ENCODE measurements at places on chromosomes 16 and 17.

DNA sequence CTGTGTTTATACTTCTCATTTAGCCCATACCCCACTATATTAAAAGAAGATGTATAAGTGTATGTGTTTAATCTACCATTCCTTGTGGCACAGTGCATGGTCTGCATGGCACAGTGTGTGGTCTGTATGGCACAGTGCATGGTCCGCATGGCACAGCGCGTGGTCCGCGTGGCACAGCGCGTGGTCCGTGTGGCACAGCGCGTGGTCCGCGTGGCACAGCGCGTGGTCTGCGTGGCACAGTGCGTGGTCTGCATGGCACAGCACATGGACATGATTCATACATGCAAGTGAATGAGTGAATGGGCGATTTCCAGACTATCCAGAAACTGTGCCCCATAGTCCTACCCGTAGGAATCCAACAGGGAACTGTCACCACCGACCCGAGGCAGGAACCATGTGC, 632.6 kb downstream of the MAF start:
- no peak for DNase-seq

DNA sequence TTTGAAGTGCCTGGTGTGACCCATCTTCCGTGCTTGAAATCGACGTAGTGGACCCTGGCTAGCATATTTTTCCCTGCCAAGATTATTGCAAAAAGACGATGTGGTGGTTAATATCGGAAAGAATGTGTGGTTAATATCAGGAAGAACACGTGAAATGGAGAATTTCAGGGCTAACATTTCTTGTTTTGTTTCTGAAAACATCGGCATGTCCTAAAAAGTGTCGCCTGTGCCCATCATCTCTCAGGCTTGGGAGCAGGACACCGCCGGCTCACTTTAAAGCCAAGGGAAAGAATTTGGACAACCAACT, 345 bp upstream of the DCXR start:
- no peak for DNase-seq

DNA sequence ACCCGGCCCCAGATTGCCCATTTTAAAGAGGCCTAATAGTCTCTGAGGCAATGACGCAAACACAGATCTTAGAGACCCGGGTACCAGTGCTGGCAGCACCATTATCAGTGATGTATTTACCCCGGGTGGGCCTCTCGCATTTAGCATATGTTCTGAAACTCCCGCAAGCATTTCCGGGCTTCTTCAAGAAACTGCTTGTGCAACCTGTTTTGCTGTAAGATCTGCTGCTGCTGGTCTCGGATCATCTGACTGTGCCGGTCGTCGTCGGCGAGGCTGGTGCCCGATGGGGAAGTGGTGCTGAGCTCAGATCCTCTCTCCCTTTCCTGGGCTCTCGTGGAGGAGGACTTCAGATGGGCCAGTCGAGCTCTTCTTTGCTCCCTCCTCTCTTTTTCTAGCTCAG, 12.5 kb downstream of the CEP295NL start:
- no peak for DNase-seq

DNA sequence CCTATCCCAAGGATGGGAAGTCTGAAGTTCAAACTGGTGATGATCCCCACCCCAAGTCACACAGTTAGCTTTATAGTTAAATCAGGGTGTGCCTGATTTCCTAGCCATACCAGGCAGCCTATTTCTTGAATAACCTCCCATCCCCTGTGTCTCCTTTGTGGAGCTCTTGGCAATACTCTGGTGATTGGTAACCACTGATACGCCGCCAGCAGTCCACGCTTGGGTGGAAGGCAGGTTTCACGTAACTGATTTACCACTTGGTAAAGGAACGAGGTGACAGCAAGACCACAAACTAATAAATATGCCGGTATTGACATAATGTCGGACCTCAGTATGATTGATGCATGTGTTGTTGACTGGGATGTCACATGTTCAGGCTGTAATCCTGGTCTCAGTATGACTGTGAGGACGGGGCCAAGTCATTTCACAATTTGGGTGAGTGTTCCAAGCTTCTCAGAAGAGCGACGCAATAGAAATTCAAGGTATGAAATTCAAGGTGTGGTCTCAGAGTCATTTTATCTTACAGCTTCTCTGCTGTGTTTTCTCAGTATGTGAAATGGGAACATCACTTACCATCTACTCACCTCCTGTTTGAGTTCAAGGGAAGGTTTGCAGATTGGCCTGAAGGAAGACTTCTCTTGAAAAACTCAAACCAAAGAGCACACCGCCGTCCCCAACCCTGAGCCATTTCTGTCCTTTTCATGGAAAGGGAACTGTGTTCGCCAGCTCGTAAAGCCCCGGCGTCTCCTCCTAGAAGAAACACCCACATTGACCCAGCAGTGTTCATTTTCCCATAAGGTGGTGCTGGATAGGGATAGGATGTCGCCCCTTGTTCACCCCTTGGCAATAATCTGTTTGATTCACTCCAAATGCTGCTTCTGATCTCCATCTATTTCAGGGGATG, 678.9 kb downstream of the WWOX start:
- DNase-seq: no peak
